ENCODE measurements at places on chromosomes 3 and 15.
A peak's percentile ranks its signal among the peaks of the same experiment; 100 is the strongest.

DNA sequence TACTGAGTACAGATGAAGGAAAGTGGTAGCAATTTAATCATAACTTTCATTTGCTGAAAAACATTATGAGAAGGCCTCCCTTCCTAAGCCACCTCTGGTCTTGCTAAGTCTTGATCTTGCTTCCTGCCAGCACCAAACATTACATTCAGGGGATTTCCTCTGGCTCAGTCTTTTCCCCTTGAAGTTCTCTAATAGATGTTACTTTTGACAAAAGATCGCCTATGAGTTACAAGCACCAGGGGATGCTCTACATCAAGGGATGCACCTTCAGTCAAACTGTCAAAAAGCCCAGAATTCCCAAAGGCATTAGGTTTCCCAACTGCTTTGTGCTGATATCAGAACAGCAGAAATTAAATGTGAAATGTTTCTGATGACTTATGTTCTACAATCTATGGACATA is 47.3 kb downstream of the AQP9 start:
- no peak for DNase-seq

- no peak for DNase-seq
Observed at GRCh38 chr3:40170395-40170794, 139.1 kb upstream of the EIF1B start.

DNA sequence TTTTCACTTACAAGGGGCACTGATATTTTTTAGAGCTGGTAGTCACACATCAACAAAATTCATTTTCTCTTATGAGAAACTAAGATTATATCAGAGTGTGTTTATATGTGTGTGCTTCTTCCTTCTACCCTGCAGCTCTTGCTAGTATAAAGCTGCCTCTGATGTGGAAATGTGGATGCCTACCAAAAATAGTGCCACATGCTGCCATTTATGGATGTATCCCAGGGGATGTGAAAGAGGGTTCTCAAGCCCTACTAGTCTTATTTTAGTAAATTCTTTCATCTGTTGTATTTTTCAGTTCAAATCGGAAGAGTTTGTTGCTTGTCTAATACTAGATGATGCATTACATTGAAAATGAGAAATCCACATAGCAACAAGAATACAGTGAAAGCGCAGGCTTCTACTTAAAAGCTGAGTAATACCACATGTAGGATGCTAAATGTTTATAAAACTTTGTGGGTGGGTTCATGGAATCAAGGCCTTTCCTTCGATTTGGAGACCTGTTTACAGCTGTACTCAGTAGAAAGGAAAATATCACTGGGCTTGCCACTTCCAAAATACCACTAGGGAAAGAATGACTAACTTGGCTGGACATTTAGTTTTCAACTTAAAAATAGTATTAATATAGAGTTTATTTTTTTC is 399.2 kb downstream of the EPHA3 start:
- no peak for DNase-seq

- no peak for DNase-seq
Observed at GRCh38 chr3:188567478-188568195, 413.7 kb downstream of the LPP start.

DNA sequence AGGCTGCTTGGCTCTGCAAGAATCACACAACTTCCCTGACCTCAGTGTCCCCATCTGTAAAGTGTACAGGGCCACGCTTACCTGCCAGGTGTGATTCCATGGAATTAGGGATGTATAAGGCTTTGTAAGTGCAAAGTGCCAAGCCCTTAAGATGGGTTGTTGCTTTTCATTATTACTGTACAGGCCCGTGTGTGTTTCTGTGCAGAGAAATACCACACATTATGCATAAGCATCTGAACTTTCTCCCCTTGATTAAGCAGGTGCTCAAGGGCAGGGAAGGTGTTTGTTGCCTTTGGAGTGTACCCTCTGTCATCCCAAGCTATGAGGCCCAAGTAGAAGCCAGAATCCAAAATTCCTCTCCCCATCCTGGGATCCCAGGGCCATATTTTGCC is 13.6 kb upstream of the HRH1 start:
- no peak for DNase-seq

- peak; percentile 24 for DNase-seq
Observed at GRCh38 chr3:151135541-151136337, 50.3 kb downstream of the MED12L start.

GRCh38 chr3:152622811-152623167 is 212.1 kb upstream of the P2RY1 start:
- no peak for DNase-seq

DNA sequence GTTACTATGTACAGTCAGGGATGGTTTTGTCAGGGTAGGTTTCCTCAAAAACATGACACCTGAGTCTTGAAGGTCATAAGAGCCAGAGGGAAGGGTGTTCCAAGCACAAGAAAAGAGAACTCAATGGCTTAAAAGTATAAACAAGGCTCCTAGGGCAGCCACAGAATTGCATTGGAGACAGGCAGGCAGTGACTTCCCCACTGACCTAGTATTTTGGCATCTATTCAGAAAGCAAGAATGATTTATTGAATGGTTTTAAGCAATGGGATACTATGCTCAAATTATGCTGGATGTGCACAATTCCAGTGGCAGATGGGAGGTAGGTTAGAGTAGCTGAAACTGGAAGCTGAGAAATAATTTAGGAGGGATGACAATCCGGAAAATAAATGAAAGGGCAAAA is 54.0 kb downstream of the TSC22D2 start:
- DNase-seq = no peak

DNA sequence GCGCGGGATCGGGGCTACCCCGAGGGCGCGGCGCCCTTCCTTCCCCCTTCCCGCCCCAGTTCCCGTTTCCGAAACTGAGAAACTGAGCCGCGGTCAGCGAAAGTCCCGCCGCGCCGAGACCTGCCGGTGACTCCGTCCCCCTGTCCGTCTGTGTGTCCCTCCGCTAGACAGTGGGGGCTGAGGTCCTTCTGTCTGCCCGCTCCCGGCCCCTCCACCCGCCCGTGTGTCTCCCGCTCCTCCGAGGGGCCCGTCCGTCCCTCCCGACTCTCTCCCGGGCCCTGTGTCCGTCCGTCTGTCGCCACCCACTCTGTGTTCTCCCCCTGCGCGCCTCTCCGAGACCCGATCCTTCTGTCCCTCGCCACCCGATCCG is 426 bp downstream of the PRKCD start:
- DNase-seq = no peak

DNA sequence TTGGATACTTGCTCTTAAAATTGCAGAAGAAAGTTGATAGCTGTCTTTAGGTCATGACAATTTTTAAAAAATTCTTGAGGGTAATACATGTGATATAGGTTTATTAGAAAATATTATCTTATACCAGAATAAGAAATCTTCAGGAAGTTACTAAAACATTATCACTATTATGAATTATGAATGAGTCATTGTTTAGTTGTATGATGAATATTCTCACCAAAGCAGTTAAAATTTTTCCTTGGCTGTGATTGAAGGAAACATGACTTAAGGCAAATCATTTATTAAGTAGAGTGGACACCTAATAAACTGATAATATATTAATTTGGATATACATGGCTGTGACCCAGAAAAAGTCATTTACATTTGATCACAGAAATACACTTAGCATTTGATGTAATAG is 30.1 kb downstream of the APPL1 start:
- no peak for DNase-seq

DNA sequence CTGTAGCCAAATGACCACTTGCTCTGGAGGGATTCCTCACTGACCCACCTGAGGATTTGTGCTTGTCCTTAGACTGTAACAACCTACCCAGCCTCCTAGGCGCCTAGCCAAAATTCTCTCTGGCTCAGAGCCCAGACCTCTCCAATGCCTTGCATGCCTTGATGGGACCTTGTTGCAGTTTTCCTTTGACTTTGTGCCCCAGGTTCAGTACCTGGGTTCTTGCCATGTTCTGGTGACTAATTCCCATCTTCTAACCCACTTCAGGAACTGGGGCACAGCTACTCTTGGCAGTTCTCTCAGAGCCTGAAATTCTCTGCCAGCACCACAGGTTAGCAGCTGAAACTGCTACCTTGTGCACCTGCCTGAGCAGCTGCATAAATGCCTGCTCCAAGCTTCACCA is 27.0 kb upstream of the UBE3A start:
- DNase-seq = no peak

DNA sequence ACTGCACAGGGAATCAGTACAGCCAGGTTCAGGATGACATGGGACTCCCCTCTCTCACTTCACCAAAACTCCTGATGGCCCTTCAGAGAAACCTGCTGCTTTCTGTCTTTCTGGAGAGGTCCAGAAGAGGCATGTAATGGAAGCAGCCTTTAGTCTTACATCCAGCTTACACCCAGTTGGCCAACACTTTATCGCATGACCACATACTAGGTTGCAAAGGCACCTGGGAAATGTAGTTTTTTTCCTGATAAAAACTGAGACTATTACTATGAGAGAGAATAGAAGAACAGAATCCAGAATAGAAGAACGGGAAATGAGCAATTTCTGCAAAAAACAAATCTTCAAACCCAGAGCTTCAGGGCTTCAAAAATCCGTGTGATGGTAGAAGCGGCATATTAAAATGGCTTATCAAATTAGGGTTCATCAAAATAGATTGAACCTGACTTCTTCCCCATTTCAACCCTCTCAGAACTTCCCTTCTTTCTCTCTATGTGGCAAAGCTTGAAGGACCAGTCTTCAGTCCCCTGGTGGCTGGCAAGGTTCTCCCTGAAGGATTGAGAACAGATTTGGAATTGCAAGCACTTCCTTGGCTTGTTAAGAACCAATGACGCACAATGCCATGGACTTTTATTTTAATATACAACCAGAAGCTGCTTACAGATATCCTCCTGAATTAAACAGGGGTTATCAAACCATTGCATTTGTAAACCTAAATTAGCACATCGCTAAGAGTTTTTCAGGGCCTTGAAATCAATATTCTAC is 34.4 kb downstream of the CORO2B start:
- no peak for DNase-seq

DNA sequence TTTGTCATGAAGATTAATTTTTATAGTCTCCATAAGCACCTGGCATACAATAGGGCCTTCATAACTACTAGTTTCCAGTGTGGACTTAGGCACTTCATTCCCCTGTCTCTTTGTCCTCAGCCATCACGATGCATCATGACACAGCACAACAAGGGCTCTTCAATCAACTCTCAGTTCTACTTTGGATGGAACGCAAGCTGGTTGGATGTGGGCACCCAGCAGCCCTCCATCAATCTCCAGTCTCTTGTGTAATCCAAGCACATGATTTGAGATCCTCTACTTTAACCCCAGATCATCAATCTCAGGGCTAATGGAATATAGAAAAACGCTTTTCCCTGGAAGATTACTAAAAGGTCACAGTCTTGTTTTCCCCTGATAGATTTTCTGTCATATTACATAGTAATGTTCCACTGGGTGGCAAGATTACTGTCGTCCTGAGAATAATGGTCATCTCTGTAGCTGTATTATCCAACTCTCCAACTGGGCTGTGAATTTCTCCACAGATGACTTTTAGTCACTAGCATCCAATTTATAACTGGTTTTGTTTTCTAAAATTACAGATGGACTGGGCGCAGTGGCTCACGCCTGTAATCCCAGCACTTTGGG is 22.9 kb upstream of the CHRNA7 start:
- DNase-seq = no peak

DNA sequence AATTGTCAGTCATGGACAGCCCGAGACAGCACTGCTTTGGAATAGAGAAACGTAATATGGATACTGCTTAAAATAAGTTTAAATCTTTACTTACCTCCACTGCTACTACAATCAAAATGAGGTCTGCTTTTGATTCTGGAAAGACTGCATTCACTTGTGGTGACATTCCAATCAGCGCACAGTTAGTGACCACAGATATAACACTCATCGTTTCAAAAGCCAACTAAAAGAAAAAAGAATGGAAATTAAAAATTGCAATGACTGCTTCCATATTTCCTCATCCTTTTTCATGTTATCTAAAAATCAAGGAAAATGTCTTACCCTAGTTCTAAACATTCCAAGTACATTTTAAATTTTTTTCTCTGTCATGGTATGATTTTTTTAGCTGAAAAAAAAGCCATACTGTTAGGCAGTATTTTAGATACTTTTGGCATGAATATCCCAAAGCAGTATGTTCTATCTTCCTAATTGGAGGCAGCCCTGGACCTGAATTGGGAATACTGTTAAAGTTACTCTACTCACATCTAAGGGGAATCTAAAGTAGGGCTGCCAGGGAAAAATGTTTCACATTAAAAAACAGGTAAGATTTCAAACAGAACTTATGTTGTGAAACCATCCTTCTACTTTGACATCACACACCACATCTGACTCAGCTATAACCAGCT is 72.1 kb downstream of the ANO10 start:
- DNase-seq = no peak

GRCh38 chr3:179318876-179319275 is 4.0 kb upstream of the ZNF639 start:
- DNase-seq = no peak

DNA sequence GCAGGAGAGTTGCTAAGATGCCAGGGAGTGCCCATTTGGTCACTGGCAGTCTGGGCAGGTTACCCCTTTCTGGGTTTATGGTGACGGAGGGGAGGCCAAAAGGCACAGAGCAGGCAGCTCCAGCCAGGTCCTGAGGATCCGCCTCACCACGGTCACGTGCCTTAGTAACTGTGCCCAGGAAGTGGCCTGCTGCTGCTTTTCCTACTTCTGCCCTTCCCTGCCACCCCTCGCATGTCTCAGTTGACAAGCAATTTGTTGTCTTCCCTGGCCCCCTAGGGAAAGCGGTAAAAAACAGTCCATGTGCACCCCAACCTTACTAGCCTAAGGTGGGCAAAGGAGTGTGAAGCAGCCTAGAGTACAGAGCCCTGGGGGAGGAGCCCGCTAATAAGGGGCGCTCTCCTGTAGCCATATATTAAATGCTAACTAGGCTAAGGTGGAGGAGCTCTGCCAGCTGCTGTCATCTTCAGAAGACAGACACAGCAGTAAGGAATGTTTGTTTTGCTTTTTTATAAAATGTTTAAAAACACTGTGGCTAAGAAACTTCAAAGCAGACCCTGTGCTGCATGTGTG is 9.1 kb upstream of the LIPH start:
- DNase-seq = no peak

DNA sequence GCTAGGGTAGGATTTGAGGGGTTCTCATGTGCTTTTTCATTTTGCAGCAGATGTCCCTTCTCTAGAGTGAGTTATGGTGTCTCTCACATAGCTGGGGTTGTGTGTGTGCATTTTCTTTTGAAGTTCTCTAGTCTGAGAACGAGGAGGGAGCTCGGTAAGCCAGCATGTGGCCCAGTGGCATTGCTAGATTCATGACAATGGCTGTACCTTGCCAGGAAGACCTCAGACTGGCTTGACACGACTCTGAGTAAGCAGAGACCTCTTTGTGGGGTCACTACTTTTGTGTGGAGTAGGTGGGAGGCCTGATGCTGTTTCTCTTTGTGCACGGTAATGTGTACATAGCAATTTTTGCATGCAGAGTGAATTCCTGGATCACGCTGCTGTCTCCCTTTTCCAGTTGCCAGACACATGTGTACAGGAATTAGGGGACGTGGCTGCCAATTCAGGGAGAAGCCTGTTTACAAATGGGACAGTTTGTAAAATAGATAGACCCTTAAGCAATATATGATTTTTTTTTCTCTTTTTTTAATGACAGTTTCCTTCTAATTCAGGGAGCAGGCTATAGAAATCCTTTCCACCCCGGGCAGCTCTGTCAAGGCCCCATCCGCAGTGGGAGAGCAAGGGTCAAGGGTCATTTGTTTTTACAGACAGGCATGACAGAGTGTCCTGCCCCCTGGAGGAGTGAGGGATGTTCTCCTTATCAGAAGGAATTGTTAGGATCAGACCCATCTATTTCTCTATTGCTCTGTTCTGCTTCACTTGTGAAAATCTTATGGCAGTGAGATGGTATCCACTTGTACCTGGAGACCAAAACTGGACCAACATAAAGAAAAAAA is 4.6 kb downstream of the CACNA1D start:
- DNase-seq = no peak
